ENCODE measurements at places on chromosomes 7 and 10. TPM values are rescaled to one million over a fixed set of nuclear protein-coding genes. Genes with fewer than 3 reads are reported as not detected.
A peak's percentile ranks its signal among the peaks of the same experiment; 100 is the strongest.

The GRID2IP gene
- total RNA-seq = 0.28 TPM

The OR6V1 gene
- total RNA-seq = not detected

The ANKRD30A gene
- total RNA-seq = not detected

The FAM3C gene
- 21.4 TPM for total RNA-seq

DNA sequence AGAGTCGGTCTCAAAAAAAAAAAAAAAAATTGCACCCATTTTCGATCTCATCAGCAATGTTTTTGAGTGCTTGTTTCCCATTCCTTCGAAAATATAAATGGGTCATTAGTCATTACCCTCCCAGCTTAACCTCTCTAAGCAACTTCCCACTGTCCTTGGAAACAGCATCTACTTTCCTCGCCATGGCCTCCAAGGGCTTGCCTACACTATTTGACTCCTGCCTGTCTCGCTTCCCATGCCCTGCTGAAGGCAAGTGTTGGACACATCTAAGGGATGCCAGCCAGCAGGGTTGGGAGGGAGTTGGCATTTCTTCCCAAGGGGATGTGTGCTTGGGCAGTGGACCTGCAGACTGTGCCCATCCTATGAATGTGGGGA lies 12.7 kb upstream of the RHBDD2 start:
- DNase-seq = no peak
- no peak overlapping the region for H3K4me3 ChIP-seq
- no peak overlapping the region for H3K27ac ChIP-seq
- peaks cover 9% of the 10 kb centered on the region for H3K27me3 ChIP-seq
- H3K4me1 ChIP-seq = peaks cover 6% of the 10 kb centered on the region

DNA sequence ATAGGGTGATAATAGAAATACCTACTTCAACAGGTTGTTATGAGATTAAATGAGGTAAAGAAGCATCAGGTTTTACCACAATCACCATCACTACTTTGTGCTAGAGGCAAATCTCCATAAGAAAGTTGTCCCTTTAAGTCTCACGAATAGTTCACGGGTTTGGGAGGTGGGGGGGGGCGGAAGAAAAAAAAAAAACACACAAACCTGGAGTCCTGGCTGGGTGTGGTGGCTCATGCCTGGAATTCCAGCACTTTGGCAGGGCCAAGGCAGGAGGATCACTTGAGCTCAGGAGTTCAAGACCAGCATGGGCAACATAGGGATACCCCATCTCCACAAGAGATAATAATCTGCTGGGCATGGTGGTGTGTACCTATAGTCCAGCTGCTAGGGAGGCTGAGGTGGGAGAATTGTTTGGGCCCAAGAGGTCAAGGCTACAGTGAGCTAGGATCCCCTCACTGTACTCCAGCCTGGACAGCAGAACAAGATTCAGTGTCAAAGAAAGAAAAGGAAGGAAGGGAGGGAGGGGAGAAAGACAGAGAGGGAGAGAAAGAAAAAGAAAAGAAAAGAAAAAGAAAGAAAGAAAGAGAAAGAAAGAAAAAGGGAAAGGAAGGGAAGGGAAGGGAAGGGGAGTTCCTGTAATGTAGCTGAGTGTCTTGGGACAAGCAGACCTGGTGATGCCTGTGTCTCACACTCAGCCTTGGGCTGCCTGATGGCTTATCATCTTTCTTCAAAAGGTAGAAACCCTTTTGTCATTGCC lies 231.4 kb downstream of the CREB5 start:
- H3K4me3 ChIP-seq = no peak overlapping the region
- no peak overlapping the region for H3K27ac ChIP-seq
- H3K4me1 ChIP-seq = no peaks in the 10 kb centered on the region
- no peak for DNase-seq
- no peaks in the 10 kb centered on the region for H3K36me3 ChIP-seq

DNA sequence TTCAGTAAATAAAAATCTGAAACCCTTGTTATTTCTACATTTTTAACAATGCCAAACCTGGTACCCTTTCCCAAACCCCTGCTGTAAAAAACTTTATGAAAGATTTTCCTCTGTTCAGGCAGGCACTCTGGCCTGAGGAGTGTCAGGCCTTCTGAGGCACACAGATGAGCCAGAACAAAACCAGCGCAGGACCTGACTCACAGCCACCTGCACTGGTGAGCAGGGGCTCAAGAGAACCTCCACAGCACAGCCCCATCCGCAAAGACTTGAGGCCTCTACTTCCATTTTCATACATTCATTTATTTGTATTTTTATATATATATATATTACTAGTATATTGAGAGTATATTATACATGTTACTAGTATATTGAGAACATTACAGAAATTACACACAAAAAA lies 49.4 kb downstream of the COBL start:
- H3K4me3 ChIP-seq = no peak overlapping the region
- H3K4me1 ChIP-seq = no peaks in the 10 kb centered on the region
- no peak for DNase-seq
- H3K27me3 ChIP-seq = no peaks in the 10 kb centered on the region

GRCh38 chr7:52547308-52547910 lies 488.0 kb upstream of the POM121L12 start:
- H3K27me3 ChIP-seq = no peaks in the 10 kb centered on the region
- DNase-seq = no peak
- H3K4me3 ChIP-seq = no peak overlapping the region
- H3K4me1 ChIP-seq = no peaks in the 10 kb centered on the region

DNA sequence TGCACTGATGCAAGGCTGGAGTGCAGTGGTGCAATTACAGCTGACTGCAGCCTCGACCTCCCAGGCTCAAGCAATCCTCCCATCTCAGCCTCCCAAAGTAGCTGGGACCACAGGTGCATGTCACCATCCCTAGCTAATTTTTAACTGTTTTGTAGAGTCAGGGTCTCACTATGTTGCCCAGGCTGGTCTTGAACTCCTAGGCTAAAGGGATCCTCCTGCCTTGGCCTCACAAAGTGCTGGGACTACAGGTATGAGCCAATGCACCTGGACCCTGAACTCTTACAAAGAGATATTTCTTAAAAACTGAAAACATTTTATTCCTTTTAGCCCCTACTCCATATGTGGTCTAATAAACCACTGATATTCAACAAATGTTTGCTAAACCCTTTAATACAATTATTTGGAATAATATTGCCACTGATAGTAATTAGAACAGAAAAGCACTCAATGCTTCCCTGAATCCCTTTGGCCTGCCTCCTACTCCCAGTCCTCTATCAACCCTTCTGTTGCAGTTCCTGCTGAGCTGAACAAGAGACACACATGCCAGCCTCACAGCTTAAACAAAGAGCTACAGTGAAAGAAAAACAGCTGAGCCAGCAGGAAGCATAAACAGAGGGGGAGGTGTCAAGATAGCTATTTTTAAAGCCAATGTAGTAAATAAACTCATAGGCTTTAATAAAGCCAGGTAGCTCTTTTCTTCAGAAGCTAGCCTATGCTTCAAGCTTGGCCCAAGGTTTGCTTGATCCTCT lies 7.0 kb upstream of the GNAI1 start:
- no peak overlapping the region for H3K4me3 ChIP-seq
- H3K27me3 ChIP-seq = peaks cover 38% of the 10 kb centered on the region
- DNase-seq = no peak
- H3K27ac ChIP-seq = no peak overlapping the region
- H3K4me1 ChIP-seq = peaks cover 7% of the 10 kb centered on the region

GRCh38 chr7:494906-495305 lies 24.7 kb downstream of the PDGFA start:
- peak; percentile 24 for DNase-seq
- no peaks in the 10 kb centered on the region for H3K27me3 ChIP-seq
- H3K4me3 ChIP-seq = no peak overlapping the region

Measured in activated naive CD8-positive, alpha-beta T cell treated with anti-CD3 and anti-CD28 coated beads, Interleukin-2, amount 10 ng/mL, durations not matched to agents 7 days and 5 days (primary cell).